ENCODE measurements at places on chromosomes 11 and 22. TPM values are rescaled to one million over a fixed set of nuclear protein-coding genes. Genes with fewer than 3 reads are reported as not detected.

The TSSK2 gene
- total RNA-seq: not detected

DNA sequence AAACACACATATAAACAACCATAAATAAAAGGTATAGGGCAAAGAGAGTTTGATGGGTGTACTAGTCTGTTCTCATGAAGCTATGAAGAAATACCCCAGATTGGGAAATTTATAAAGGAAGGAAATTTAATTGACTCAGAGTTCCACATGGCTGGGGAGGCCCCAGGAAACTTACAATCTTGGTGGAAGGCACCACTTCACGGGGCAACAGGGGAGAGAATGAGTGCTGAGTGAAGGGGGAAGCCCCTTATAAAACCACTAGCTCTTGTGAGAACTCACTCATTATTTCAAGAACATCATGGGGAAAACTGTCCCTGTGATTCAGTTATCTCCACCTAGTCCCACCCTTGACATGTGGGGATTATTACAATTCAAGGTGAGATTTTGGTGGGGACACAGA is 385.9 kb upstream of the ANO5 start:
- H3K27ac ChIP-seq: no peak overlapping the region
- no peaks in the 10 kb centered on the region for H3K36me3 ChIP-seq

GRCh38 chr11:14793546-14793945 is 98.5 kb downstream of the CYP2R1 start:
- no peaks in the 10 kb centered on the region for H3K4me1 ChIP-seq
- no peaks in the 10 kb centered on the region for H3K36me3 ChIP-seq
- no peak overlapping the region for H3K4me3 ChIP-seq
- DNase-seq: no peak
- no peak overlapping the region for H3K27ac ChIP-seq

- H3K27ac ChIP-seq: no peak overlapping the region
- H3K27me3 ChIP-seq: no peaks in the 10 kb centered on the region
- no peaks in the 10 kb centered on the region for H3K4me1 ChIP-seq
- H3K36me3 ChIP-seq: no peaks in the 10 kb centered on the region
- no peak for DNase-seq
- H3K4me3 ChIP-seq: no peak overlapping the region
Observed at GRCh38 chr11:109040303-109040702, 375.4 kb downstream of the DDX10 start.

DNA sequence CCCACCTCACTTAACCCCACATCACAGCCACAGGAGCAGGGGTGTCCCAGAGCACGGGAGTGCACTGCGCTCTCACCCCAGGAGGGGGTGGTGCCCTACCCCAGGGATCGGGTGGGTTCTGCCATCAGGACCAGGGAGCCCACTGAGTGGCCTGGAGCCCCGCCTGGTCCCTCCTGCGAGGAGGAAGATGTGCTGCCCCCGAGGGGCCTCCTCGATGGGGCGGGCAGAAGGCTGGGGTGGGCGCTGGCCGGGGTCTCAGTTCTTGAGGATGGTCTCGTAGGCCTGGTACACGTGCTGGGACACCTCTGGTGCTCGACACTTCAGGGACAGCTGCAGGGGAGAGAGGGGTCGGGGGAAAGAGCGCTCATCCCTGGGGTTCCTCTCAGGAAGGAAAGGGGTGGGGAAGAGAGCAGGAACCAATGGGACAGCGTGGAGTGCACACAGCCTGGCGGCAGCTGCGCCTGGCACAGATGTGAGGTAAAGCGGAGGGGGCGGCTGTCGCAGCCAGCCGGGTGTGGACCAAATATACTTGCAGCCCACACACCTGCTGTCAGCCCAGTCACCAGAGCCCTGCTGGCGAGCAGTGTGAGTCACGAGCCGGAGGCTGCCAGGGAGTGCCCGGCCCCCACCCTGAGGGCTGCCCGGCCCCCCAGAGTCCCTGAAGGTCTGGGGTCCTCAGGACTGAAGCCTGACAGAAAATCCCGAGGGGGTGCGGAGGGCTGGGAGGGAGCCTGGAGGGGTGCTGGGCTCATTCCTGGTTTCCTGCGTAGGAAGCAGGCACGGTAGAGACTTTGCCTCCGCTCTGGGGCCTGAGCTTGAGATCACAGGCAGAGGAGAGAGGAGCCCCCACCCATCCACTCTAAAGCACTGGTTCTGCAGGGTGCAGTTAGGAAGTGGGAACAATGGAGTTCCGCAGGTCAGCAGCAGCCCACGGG is 13.3 kb upstream of the RASL10A start:
- no peak for DNase-seq
- H3K27me3 ChIP-seq: no peaks in the 10 kb centered on the region
- H3K4me3 ChIP-seq: no peak overlapping the region
- no peaks in the 10 kb centered on the region for H3K4me1 ChIP-seq

The OTOG gene
- total RNA-seq: not detected

DNA sequence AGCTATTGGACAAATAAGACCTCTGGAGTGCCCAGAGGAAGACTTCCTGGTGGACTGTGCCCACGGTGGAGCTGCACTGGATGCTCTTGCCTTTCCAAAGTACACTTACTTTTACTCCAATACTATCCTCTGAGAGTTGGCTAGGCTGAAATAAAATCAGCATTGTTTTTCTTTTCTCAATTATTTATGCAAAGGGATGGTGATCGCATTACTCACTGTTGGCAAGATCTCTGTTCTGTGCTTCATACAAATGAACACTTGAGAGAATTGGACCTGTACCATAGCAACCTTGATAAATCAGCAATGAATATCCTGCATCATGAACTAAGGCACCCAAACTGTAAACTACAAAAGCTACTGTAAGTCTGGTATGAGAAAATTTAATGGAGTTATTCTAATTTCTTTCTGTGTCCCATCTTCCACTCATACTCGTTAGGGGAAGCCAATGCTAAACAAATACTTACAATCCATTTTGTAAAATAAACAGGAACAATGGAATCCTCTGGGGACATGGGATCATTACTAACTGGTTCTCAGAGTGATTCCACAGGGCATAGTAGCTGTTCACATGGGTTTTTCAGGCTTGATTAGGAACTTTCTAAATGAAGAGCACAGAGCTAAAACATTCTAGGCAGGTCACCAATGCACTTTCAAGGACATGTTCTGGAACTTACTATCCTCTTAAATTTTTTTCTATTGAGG is 26.3 kb downstream of the NLRP14 start:
- no peaks in the 10 kb centered on the region for H3K27me3 ChIP-seq
- H3K4me3 ChIP-seq: no peak overlapping the region
- no peak overlapping the region for H3K27ac ChIP-seq
- DNase-seq: no peak

- no peaks in the 10 kb centered on the region for H3K4me1 ChIP-seq
- H3K27ac ChIP-seq: no peak overlapping the region
- no peak overlapping the region for H3K4me3 ChIP-seq
Observed at GRCh38 chr11:10428453-10428852, 26.6 kb upstream of the AMPD3 start.

The AIFM3 gene
- total RNA-seq: 5.7 TPM

GRCh38 chr22:44620129-44620840 is 81.7 kb upstream of the PRR5 start:
- H3K4me3 ChIP-seq: no peak overlapping the region
- DNase-seq: no peak
- no peaks in the 10 kb centered on the region for H3K4me1 ChIP-seq
- no peak overlapping the region for H3K27ac ChIP-seq
- H3K36me3 ChIP-seq: no peaks in the 10 kb centered on the region

DNA sequence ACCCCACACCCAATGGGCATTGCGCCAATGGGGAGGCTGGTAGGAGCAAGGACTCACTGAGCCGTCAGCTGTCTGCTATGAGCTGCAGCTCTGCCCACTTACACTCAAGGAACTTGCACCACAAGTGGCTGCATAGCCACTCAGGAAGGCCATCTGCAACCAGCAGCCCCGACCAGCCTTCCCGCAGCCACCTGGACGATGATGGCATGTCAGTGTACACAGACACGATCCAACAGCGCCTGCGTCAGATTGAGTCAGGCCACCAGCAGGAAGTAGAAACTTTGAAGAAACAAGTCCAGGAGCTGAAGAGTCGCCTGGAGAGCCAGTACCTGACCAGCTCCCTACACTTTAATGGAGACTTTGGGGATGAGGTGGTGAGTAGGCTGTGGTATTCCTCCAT is 59.8 kb upstream of the HORMAD2 start:
- H3K27ac ChIP-seq: no peak overlapping the region
- no peaks in the 10 kb centered on the region for H3K4me1 ChIP-seq
- no peak for DNase-seq
- no peak overlapping the region for H3K4me3 ChIP-seq

The HPX gene
- total RNA-seq: 1.4 TPM

- no peak overlapping the region for H3K4me3 ChIP-seq
- H3K27ac ChIP-seq: no peak overlapping the region
- no peak for DNase-seq
Observed at GRCh38 chr11:19889531-19889930, 176.9 kb downstream of the NAV2 start.

The SLC16A8 gene
- not detected for total RNA-seq

The TMEM126A gene
- 26.1 TPM for total RNA-seq

- DNase-seq: peak; percentile 64
- no peak overlapping the region for H3K27ac ChIP-seq
- no peaks in the 10 kb centered on the region for H3K4me1 ChIP-seq
- no peaks in the 10 kb centered on the region for H3K27me3 ChIP-seq
- no peak overlapping the region for H3K4me3 ChIP-seq
Observed at GRCh38 chr11:64219354-64219684, 6.7 kb downstream of the TRPT1 start.

The NADSYN1 gene
- total RNA-seq: 91.3 TPM

- H3K4me3 ChIP-seq: no peak overlapping the region
- H3K4me1 ChIP-seq: no peaks in the 10 kb centered on the region
- DNase-seq: no peak
- no peak overlapping the region for H3K27ac ChIP-seq
- H3K36me3 ChIP-seq: no peaks in the 10 kb centered on the region
Observed at GRCh38 chr22:36541831-36542411, 13.0 kb upstream of the EIF3D start.

The CRYBB1 gene
- total RNA-seq: 0.55 TPM

DNA sequence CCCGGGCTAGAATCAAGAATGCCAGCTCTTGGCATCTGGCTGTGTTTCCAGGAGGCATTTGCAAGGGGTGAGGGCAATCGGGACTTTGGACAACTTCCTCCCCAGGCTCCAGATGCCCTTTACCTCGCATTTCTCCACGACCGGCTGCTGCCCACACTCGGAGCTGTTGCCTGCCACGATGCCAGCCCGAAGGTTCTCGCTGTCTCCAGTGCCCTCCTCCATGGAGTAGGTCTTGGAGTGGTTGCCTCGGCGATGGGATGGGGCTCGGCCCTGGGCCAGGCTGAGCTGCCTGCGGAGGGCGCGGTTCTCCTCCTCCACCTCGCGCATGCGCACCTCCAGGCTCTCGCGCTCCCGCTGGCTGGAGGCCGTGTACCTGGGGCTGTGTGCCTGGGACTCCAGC is 270.0 kb downstream of the LARGE1 start:
- H3K27ac ChIP-seq: no peak overlapping the region
- H3K27me3 ChIP-seq: no peaks in the 10 kb centered on the region
- H3K36me3 ChIP-seq: peaks cover 5% of the 10 kb centered on the region

GRCh38 chr11:10824888-10825287 is 16.2 kb upstream of the EIF4G2 start:
- no peaks in the 10 kb centered on the region for H3K27me3 ChIP-seq
- H3K4me3 ChIP-seq: no peak overlapping the region
- no peaks in the 10 kb centered on the region for H3K36me3 ChIP-seq
- H3K4me1 ChIP-seq: no peaks in the 10 kb centered on the region

DNA sequence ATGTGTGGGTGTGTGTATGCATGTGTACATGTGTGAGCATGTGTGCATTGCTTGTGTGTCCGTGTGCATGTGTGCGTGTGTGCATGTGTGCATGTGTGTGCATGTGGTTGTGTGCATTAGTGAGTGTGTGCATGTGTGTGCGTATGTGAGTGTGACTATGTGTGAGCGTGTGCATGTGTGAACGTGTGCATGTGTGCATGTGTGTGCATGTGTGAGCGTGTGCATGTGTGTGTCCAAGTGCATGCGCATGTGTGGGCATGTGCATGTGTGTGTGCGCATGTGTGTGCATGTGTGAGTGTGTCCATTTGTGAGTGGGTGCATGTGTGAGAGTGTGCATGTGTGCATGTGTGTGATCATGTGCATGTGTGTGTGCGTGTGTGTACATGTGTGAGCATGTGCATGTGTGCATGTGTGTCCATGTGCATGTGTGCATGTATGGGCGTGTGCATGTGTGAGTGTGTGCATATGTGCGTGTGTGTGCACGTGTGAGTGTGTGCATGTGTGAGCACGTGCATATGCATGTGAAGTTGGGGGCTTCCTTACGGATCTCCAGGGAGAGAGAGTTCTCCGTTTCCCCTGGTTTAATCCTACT is 95.8 kb downstream of the ST3GAL4 start:
- H3K27ac ChIP-seq: no peak overlapping the region
- no peak for DNase-seq
- H3K4me3 ChIP-seq: no peak overlapping the region
- H3K36me3 ChIP-seq: no peaks in the 10 kb centered on the region

DNA sequence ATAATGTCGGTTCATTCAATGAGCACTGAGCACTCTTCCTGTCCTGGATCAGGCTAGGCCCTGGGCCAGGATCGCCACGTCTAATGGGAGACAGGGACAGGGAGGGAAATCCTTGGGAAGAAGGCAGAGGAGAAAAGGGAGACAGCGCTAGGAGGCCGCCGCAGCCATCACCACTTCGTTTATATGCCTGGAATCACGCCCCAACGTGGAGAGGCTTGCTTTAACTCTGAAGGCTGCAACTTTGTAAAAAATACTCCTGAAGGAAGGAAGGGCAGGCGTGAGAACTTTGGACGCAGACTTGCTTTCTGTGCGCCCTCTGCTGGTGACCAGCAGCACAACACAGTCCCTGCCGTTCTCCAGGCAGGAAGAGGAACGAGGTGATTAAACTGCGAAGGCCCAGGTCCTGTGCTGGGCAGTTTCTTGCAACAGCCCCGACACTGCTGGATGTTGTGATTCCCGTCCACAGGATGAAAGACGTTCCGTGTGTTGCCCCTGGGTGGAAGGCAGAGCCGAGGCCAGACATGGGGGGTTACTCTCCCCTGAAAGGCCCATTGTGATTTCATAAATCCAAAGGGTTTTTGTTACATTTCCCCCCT is 22.1 kb downstream of the RIBC2 start:
- H3K27ac ChIP-seq: peak overlapping the region; percentile 48
- H3K36me3 ChIP-seq: no peaks in the 10 kb centered on the region
- no peaks in the 10 kb centered on the region for H3K27me3 ChIP-seq
- DNase-seq: peak; percentile 91
- peaks cover 5% of the 10 kb centered on the region for H3K4me1 ChIP-seq

GRCh38 chr11:71917646-71918140 is 10.7 kb downstream of the XNDC1N start:
- H3K4me1 ChIP-seq: no peaks in the 10 kb centered on the region
- no peak overlapping the region for H3K27ac ChIP-seq
- no peak overlapping the region for H3K4me3 ChIP-seq
- H3K27me3 ChIP-seq: no peaks in the 10 kb centered on the region

GRCh38 chr22:30017375-30018223 is 62.7 kb upstream of the HORMAD2 start:
- peaks cover 100% of the 10 kb centered on the region for H3K36me3 ChIP-seq
- H3K27ac ChIP-seq: no peak overlapping the region
- no peak for DNase-seq

GRCh38 chr22:39723463-39723862 is 152.9 kb downstream of the CACNA1I start:
- peak; percentile 46 for DNase-seq
- no peaks in the 10 kb centered on the region for H3K4me1 ChIP-seq
- H3K27me3 ChIP-seq: peaks cover 11% of the 10 kb centered on the region
- no peaks in the 10 kb centered on the region for H3K36me3 ChIP-seq
- no peak overlapping the region for H3K4me3 ChIP-seq
